ENCODE measurements at places on chromosomes 11 and 22. TPM values are rescaled to one million over a fixed set of nuclear protein-coding genes. Genes with fewer than 3 reads are reported as not detected.
A peak's percentile ranks its signal among the peaks of the same experiment; 100 is the strongest.

Gene OVOL1
- not detected for total RNA-seq

DNA sequence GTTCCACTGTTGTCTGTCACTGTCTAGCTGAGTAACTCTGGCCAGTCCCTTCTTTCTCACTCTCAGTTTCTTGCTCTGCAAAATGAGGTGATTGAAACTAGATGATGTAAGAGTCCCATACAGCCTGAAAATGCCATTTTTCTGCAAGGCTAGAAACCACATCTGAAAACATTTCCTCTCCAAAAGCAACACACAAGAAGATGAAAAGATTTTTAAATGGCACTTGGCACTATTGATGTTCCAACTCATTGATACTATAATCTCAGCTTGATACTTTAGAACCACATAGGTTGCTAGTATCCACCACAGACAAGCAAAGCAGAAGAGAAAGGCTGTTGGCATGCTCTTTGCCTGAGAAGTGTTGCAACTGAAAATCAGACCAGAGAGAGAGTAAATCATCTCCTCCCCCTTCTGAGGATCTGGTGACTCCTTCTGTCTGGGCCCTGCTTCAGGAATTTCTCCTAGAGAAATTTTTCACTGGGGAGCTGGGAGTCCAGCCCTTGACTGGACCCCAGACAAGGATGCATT, 1217.9 kb downstream of the LRRC4C start:
- no peaks in the 10 kb centered on the region for H3K36me3 ChIP-seq
- no peaks in the 10 kb centered on the region for H3K27me3 ChIP-seq
- H3K4me3 ChIP-seq = no peak overlapping the region
- no peak for DNase-seq

GRCh38 chr11:108813086-108813485, 148.2 kb downstream of the DDX10 start:
- no peaks in the 10 kb centered on the region for H3K27me3 ChIP-seq
- no peaks in the 10 kb centered on the region for H3K36me3 ChIP-seq
- no peak for DNase-seq
- H3K4me1 ChIP-seq = no peaks in the 10 kb centered on the region
- H3K27ac ChIP-seq = no peak overlapping the region

DNA sequence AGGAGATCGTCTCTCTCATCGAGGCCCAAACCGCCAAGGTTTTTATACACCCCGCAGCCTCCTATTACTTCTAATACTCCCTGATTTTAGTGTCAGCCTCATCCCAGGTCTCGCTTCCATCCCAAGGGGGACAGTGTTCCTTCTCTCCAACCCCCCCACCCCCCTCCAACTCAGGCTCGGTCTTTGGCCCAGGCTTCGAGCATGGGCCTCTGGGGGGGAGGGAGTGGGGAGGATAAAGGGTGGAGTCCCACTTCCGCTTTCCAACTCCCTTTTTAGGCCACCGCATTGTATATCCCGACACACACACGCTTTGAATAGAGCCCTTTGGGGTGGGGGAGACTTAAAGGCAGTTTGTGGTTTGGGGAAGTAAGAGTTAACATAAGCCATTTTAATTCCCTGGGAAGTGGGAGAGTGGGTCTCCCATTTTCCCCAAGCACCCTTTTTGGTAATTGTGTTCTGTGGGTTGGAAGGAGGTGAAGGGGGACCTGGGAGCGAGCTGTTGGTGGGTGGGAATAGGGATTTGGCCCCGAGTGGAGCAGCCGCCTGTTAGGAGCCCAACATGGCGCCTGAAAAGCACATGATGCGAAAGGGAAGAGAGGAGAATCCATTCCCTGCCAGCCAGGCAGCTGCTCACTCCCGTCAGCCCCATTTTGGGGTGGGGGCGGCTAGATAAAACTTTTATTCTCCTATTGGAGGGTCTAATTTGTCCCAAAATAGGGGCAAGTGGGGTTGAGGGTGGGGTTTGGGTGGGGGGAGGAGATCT, 844 bp downstream of the PCF11 start:
- H3K27ac ChIP-seq = peak overlapping the region; percentile 99
- H3K27me3 ChIP-seq = no peaks in the 10 kb centered on the region
- peaks cover 14% of the 10 kb centered on the region for H3K4me1 ChIP-seq
- H3K4me3 ChIP-seq = peak overlapping the region; percentile 92
- no peak for DNase-seq
- H3K36me3 ChIP-seq = no peaks in the 10 kb centered on the region

DNA sequence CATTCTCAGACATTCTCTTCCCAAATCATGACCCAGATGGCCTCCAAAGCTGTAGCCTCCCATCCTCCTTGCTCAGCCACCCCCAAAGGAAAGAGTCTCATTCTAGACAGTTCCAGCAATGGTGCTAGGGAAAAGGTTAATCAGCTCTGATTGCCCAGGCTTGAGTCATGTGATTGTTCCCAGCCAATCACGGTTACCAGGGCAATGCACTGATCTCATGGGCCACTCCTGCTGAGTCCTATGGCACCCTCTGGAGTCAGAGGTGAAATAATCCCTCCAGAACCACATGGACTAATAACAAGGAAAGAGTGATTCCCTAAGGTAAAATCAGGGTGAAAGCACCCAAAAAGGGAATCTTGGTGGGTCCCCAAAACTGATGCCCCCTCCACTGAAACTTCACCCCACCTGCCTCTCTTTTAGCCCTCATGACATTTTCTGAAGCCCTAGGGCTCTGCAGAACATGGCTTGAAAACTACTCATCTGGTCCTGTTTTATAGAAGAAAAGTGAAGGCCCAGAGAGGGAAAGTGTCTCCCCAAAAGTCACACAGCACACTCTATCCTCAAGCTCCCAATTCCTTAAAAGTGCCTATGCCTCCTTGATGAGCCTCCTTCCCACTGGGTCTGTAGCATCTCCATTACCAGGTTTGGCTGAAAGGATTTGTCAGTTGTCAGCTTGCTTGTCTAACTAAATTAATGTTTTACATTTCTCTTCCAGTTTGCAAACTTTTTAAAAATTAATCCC, 203.7 kb downstream of the MN1 start:
- no peak overlapping the region for H3K27ac ChIP-seq
- DNase-seq = no peak
- no peaks in the 10 kb centered on the region for H3K27me3 ChIP-seq
- H3K4me3 ChIP-seq = no peak overlapping the region

Gene OR56A1
- total RNA-seq = not detected

Data from ascending aorta (tissue), 2 donors.